ENCODE measurements at places on chromosomes 2 and 18.

DNA sequence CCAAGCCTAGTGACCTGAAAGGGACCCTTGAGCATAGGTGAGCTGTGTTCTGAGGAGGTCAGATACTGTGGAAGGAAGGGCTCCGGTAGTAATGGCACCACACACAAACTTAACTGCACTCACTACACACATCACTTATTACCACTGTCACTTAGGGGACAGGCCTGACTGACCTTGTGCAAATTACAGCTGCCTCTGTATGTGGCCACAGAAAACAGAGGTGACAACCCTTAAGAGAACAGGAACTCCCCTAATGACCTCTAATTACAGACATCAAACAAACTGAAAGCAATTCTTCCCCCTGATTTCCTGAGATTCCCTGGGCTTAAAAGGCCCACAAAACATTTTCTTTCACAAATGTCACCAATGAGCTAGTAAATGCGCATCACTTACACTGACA is 360.6 kb downstream of the RND3 start:
- no peak for DNase-seq

- DNase-seq, result no peak
These were observed 107.7 kb downstream of the CBLN2 start for GRCh38 chr18:72436401-72436800.

- no peak for DNase-seq
These were observed 22.1 kb downstream of the KIF1A start for GRCh38 chr2:240797914-240798313.

DNA sequence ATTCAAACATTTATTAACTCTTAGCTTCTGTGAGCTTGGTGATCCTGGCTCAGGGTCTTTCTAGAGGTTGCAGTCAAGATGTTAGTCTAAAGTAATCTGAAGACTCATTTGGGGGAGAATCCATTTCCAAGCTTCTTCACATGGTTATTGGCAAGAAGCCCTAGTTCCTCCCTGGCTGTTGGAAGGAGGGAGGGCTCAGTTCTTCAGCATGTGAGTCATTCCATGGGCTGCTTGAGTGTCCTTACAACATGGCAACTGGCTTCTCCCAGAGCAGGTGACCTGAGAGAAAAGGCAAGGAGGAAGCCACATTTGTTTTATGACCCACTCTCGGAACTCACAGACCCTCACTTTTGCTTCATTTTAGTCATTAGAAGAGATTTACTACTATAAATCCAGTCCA is 10.6 kb upstream of the C2orf74 start:
- DNase-seq, result peak; percentile 41

DNA sequence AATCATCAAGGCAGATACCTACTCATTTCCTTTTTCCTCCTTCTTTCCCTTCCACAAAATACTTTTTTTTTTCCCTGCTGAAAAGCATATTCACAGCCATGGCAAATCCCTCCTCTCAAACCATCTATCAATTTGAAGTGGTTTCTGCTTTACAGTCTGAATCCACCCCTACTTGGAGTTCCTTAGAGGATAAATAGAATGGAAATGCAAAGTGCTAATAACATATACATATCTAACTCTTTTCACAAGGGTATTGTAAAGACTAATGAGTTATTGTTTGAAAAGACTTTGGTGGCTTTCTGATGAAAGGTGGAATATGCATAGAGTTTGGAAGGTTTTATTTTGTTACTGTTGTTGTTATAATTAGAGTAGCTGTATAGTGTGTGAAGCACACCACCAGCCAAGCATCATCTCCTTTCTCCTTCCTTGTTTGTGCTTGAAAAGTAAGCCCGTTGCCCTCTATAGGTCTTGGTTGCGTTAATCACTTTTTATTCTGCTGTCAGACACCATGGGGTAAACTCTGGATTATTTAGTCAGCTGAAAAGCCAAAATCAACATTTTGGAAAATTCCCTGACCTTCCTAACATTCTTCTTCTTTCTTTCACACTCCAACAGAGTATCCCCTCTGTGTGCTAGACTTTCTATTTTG is 2126.9 kb upstream of the CELF4 start:
- no peak for DNase-seq

GRCh38 chr2:18117592-18117991 is 239.1 kb downstream of the KCNS3 start:
- DNase-seq, result peak; percentile 52

- DNase-seq, result no peak
These were observed 670.6 kb downstream of the BCL11A start for GRCh38 chr2:59882822-59883221.

DNA sequence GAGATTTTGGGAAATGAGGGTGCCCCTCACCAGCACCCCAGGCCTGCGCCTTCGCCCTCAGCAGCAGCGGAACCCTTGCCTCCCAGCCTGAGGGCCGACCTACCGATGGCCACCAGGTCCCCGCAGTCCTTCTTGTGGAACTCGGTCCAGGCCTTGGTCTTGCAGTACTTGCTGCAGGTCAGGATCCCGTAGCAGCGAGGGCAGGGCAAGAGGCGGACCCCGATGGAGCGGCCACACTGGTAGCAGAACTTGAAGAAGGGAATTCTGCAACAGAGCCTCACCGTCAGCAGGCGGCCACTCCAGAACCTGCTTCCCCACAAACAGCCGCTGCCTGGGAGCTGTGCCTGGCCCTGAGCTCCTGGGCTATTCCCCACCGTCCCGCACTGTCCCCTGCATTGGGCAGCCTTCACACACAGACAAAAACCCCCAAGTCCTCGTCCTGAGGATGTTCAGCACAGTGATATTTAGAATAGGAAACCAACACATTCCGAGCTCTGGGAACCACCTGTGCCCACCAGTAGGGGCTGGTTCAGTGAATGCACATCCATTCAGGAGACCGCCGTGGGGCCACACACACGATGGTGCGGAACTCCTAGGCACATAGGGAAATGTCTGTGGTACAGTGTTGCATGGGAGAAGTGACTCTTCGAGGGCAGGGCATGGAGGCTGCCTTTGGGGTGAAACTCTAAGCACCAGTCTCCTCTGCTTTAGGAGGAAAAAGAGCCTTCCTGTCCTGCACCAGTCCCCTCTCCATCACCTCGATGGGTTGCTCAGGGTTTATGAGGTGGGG is 45.6 kb downstream of the GPC1 start:
- DNase-seq, result no peak

DNA sequence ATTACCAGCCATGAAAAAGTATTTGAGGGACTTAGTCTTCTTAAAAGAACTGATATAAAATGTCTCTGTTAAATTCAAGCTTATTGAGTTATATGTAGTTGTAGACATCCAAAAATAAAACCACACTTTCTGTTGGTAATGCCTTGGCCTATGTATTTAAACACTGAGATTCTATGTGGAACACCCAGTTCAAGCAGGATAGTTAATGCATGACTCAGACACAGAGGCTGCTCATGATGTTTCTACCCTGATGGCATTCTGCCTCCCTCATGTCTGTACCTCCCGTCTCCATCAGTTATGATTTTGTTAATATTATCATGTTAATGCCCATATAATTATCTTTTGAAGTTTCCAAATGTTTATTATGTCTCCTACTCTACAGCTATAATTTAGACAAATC is 164.5 kb downstream of the XIRP2 start:
- no peak for DNase-seq

DNA sequence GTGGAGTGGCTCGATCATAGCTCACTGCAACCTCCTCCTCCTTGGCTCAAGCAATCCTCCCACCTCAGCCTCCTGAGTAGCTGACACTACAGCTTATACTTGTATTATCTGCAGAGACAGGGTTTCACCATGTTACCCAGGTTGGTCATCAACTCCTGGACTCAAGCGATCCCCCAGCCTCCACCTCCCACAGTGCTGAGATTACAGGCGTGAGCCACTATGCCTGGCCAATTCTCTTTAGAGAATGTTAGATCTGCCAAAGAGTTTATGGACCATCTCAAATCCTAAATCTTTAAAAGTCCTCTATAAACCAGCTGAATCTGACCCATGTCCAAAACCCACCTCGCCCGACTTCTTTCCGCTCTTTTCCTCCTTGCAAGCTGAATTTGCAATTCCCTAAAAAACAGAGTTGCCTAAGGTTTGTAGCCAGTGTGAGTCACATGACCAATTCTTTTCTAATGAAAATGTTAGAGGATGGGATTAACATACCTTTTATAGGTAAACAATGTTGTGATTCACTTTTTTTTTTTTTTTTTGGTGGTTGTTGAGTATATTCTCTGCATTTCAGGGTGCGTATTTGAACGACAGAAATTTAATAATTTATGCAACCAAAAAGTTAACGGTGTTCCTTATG is 2.4 kb upstream of the PMAIP1 start:
- no peak for DNase-seq

- no peak for DNase-seq
These were observed 9.7 kb downstream of the CREB1 start for GRCh38 chr2:207539470-207539869.

DNA sequence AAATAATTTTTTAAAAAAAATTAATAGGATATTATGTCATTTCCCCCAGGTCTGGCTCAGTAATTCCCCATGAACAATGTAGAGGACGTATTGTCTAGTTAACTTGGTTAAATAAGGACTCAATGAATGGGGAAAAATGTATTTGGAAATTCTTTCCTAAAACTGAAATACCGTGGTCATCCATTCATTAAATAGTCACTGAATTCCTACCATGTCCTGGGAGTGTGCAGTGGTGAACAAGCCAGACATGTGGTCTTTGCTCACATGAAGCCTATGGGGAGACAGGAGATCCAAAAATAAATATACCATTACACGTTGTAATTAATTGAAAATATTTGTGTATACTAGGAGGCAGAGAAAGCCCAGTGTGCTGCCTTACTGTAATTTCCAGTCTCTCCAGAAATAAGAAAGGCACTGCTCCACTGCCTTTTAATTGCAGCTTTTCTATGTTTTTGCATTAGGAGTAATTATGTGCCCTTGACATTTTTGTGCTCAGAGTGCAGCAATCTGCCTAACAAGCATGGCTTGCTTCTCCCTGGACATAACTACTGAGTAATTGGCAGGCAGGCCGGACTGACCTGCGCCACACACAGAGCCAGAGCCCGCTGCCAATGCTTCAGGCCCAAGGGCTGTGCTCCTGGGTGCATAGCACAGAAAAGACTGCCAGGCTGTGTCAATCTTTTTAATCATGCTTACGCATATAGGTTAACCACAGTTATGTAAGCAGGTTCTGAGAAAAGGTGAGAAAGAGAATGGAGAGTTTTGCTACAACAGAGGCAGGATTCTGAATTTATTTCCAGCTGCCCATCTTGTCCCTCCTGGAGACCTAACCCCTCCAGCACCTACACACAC is 22.2 kb upstream of the TTC39C start:
- DNase-seq, result no peak

DNA sequence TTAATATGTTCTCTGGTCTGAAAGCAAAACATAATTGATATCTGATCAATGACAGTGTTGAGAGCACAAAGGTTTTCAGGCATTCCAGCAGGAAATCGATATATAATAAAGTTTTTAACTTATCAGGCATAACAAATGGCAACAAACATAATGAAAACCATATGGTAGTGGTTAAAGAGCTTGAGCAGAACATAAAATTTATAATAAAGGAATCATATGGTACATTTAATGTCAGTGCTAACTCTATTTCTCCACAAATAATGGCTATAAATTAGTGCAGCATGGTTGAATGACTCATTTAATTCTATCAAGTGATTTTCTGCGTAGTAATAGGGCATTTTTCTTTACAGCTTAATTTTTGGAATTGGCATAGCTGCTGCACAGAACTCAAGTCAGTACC is 306.2 kb downstream of the FSIP2 start:
- DNase-seq, result no peak
